ENCODE measurements at places on chromosomes 4 and X.

GRCh38 chr4:132114885-132115284, 1034.2 kb upstream of the PCDH10 start:
- no peak for DNase-seq

DNA sequence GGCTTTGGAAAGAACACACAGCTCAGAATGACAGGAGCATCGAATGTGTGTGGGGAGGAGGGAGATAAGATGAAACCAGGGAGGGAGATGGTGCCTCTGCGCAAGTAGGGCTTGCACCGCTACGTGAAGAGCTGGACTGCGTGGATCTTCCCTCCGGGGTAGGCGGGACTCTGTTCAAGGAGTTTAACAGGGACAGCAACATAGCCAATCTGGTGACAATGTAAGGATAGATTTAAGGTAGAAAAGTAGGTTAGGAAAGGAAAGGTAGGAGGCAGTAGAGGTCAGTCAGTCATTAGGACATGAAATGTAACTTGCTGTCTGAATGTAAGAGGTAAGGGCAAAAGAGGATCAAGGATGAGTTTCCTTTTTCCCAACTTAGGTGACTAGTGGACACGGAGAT, 152.5 kb downstream of the DCTD start:
- no peak for DNase-seq

GRCh38 chr4:182843808-182844325, 73.3 kb downstream of the DCTD start:
- DNase-seq = no peak

DNA sequence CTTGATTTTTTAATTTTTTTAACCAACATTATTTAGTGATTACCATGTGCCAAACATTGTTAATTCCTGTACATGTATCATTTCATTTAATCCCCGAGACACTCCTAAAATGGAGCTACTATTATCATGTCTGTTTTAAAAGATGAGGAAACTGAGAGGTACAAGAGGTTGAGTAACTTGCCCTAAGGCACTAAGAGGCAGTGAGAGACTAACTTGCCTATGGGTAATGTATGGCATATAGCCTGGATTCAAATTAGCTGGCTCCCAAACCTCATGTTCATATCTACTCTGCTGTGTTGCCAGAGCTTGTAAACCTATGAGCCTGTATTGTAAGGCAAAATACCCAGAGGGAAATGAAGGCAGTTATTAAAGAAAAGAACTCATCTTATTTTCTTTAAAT, 443.6 kb downstream of the IL15 start:
- no peak for DNase-seq

DNA sequence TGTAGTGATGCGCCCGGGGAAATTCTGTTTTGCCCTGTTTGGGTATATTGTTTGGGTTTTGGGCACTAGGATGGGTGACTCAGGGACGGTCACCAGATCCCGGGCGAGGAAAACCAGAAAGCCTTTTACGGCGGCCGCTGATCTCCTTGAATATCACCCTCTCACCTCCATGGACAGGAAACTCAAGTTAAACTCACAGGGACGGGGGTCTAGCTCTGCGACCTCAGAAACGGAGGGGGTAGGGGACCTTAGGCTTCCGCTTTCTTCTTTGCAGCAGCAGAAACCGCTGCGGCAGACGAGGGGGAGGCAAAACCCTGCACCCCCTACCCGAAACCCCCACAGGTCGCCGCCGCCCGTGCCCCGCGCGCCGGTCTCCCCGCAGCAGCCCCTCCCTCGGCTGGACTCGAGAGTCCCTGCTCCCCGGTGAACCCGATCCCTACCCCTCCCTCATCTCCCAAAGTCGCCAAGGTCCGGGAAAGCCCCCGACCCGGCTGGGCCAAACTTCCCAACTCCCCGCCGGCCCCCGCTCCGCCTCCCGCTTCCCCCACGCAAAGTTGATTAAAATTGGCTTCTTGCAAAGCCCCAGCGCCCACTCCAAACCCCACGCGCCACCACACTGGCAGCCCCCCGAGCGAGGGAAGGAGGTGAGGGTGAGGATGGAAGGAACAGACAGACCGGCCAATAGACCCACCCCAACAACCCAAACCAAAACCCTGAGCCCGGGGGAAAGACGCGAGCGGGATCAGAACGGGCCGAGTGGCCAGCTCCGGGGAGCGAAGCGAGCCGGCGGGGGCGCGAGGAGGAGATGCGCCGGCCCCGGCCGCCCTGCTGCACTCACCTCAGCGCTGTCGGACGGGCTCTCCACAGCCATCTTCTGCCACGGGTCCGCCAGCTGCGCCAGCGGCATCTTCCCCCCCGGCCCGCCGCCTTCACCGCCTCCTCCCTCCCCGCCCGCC, 705 bp downstream of the RPS6KA3 start:
- no peak for DNase-seq

GRCh38 chrX:6131287-6131686, 97.4 kb downstream of the NLGN4X start:
- no peak for DNase-seq

GRCh38 chr4:10671366-10671765, 13.2 kb downstream of the CLNK start:
- no peak for DNase-seq

DNA sequence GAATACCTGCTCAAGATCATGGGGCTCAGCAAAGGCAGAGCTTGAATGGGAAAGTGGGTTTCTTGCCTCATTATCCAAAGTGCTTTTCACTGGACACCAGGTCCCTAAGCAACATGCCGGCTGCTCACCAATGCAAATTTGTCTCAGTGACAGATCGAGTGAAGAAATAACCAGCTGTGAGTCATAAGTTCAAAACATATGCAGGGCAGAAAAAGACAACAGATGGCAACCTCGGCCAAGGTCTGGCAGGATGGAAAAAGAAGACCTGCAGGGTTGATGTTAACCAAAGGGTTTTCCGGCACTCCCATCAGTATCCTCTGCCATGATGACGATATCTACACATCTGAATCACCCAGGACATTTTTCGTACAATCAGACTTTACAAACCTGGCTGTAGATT, 124.1 kb downstream of the AFAP1 start:
- DNase-seq = no peak

- no peak for DNase-seq
Measured at GRCh38 chr4:5970381-5971077, 47.7 kb downstream of the C4orf50 start.

GRCh38 chr4:10832806-10833628, 148.4 kb upstream of the CLNK start:
- no peak for DNase-seq

DNA sequence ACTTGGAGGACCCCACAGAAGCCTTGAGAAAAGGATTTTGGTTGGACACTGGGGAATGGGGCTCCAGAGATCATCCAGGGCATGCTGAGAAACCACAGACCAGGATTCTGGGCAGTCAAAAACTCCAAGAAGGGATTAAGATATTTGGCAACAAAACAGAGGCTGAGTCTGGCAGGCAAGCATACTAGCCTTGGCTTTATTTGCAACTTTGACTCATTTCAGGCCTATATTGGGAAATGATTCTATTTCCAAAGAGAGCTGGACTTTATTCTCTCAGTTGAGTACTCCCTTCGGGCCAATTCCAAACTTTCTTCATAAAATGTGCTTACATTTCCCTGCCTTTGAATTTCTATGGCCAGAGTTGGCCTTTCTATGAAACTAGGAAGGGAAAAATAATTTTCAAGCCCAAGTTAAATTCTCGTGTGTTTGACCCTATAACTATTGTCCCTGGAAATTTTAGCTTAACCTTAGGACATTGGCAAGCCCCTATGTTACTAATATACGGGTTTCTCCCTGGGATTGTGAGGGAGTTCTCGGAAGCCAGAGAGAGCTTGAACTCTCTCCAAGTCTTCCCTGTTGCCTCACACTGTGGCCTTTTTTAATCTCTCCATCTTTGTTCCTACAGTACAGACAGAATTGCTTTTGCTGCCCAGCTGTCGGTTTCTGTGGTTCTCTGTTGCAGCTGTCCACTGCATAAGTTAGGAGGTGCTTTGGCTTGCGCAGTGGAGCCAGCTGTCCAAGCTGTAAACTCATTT, 112.6 kb upstream of the FAM9A start:
- no peak for DNase-seq

GRCh38 chr4:140085062-140085622, 68.8 kb downstream of the MAML3 start:
- no peak for DNase-seq

- no peak for DNase-seq
Measured at GRCh38 chrX:16137416-16138107, 14.2 kb downstream of the GRPR start.

DNA sequence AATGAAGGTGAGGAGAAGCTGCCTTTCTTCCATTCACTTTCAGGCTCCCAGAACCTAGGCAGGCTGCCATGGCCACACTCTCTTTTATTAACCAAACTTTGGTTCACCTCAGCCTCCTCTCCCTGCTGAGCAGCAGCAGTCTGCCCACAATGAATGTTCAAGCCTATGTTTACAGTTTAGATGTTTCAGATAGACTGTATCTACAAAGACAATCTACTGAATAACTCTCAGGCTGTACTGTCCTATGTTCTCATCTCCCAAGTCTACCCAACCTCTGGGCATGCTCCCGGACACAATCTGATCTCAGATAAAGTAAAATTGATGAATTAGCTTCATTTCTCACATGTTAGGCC, 59.2 kb upstream of the TMEM164 start:
- no peak for DNase-seq

DNA sequence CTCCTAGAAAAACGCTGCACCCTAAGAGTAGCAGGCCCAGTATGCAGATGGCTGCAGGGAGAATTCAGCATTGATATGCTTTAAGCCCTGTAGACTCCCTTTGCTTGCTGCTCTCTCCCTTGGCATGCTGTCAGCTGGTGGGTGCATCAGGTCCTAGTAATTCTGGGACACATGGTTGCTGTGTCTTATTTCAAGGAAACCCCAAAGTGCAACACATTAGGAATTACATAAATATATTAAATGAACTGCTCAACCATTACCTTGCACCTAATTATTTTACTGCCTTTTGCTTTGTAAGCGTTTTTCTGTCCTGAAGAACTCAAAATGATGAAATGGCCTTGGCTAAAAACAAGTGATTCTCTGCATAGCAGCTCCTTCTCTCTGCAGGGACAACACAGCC, 516.3 kb downstream of the ZIC3 start:
- DNase-seq = no peak

- DNase-seq = no peak
Measured at GRCh38 chrX:19291086-19291485, 52.6 kb upstream of the PDHA1 start.

- DNase-seq = no peak
Measured at GRCh38 chrX:153776611-153777045, 4.2 kb upstream of the SRPK3 start.

- DNase-seq = no peak
Measured at GRCh38 chrX:23783589-23784469, 856 bp downstream of the SAT1 start.

- no peak for DNase-seq
Measured at GRCh38 chr4:173415885-173416653, 17.2 kb upstream of the SCRG1 start.

DNA sequence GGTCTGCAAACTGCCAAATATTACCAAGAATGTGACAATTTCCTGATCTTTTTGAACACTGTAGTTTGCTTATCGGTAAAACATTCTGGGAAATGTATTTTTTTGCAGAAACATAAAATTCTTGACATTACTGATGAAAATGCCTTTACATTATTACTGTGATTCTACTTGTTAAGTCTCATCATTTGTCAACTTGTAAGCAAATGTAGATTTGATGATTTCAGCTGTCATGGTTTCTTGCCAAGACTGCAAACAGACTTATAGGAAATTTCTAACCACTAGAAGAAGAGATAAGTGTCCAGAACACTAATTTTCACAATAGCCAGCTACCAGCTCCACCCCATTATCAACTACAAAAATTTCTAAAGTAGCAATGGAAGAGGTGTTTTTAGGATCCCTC, 560.4 kb downstream of the STPG2 start:
- DNase-seq = no peak

DNA sequence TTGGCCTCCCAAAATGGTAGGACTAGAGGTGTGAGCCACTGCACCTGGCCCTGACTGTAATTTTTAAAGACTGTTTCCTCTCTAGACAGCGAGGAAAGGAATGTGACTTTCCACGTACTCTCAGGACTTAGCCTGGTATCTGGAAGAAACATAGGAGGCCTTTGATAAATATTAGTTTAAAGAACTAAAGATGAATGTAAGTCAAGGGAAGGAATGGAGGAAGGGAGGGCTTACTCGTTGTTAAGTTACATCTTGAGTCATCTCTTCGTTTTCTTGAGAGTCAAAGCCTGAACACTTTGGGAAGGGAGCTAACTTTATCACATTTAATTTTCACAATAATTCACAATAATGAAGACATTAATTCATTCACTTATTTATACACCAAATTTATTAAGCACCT, 7.2 kb upstream of the LNX1 start:
- no peak for DNase-seq

DNA sequence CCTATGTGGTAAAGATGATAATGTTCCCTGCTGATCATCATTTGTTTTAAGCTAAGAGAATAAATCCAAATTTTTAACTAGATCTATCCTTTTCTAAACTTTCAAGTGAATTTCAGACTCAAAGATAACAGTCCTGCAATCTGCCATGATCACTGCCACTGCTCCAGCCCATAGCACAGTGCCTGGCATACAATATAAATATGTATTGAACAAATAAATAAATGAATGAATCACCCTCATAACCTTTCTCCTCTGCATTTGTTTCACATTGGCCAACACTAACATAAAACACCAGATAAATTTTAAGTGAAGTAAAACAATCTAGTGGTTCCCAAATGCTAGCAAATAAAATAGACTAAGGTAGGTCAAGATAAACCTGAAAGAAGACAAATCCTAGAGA, 439.0 kb downstream of the GPM6A start:
- no peak for DNase-seq

GRCh38 chr4:152156442-152156841, 379.4 kb downstream of the FBXW7 start:
- no peak for DNase-seq

- DNase-seq = no peak
Measured at GRCh38 chr4:149605601-149606378, 209.9 kb downstream of the IQCM start.

- no peak for DNase-seq
Measured at GRCh38 chrX:3226087-3226486, 120.4 kb downstream of the MXRA5 start.

GRCh38 chr4:139524062-139524631, 31.9 kb downstream of the SETD7 start:
- DNase-seq = no peak

DNA sequence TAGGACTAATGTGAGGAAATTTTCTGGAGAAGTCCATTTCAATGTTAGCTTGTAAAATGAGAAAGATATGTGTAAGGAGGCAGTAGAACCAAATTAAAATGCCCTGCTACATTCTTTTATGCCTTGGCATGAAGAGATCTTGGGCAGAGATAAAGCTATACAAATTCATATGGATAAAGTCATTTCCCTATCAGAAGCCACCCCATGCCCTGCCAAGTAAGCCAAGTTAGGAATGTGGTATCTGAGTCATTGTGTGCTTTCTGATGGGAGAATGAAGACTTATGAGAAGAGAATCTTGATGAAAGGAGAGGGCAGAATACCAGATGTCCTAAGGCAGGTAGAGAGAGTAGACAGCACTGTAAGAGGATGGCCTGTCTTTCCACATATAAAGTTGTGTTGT, 83.7 kb downstream of the TEX13A start:
- DNase-seq = no peak

GRCh38 chr4:79025170-79025569, 85.9 kb upstream of the PAQR3 start:
- DNase-seq = no peak
